ENCODE measurements at places on chromosomes 11 and 22.

GRCh38 chr11:10809373-10810160, 841 bp upstream of the EIF4G2 start:
- DNase-seq: peak; percentile 27

GRCh38 chr11:64516226-64516625, 74.8 kb upstream of the SLC22A12 start:
- DNase-seq: no peak

DNA sequence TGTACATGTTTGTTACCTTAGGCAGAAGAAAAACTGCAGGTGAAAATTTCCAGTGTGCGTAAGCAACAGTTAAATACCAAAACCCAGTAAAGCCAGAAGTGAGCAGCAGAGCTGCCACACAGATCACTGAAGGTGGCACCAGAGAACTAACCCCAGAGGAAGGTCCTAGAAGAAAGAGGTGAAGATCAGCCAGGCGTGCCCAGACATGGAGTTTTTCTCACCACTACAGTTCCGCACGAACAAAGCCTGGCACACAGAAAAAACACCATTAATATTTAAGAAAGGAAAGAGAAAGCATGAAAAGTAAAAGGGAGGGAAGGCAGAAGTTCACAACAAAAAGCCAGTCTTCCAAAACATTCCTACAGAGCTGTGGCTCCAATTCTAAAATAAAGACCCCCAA, 60.7 kb downstream of the STK33 start:
- DNase-seq: no peak

DNA sequence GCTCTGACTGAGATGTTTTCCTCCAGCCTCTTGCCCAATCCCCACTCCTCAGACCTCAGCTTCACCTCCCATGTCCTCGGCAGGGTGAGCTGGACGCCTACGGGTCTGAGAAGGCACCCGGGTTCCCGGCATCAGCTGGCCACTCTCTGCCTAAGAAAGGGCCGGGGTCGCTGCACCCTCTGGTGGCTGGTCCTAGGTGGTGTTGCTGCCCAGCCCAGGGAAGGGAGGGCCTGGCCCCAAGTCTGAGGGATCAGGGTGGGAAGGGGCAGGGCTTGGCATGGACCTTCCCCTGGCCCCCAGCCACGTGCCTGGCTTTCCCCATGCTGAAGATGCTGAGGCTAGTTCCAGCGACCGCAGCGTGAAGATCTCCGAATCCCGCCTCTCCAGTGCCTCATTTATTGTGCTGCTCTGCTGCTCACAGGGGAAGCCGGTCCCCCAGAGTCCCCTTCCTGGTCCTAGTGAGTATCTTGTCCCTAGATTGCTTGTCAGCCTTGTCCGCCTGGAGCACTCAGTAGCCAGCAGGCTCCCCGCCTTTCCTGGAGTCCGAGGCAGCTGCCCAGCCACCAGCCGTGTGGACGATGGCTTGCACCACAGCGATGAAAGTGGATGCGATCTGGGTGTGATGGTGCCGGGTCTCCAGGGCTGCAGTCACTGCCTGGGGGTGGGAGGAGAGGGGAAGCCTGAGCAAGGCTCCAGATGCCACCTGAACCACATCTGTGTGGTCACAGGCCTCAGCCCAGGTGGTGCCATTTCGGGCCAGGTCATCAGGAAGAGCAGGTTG, 2.9 kb upstream of the GGT5 start:
- no peak for DNase-seq

GRCh38 chr22:27911330-27911729, 7.7 kb downstream of the PITPNB start:
- DNase-seq: no peak

GRCh38 chr11:83845797-83846196, 559.6 kb upstream of the CCDC90B start:
- no peak for DNase-seq

- DNase-seq: no peak
Measured at GRCh38 chr11:10026514-10026913, 267.5 kb downstream of the SBF2 start.

DNA sequence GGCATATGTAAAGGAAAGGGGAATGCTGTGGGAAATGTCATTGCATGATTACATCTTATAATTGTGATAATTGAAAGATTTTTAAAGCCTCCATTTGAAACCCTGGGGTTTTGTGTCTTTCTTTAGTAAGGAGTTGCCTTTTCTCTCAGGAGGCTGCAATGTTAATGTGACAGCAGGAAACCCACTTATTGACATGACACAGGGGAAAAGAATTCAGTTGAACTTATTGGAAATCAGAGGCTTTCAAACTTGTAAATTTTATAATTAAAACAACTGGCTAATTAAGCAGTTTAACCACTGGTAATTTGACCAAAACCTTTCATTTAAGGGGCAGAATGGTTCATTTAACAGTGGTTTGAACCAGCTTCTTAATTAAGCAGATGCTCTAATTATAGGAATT, 31.2 kb downstream of the MRPL48 start:
- no peak for DNase-seq

DNA sequence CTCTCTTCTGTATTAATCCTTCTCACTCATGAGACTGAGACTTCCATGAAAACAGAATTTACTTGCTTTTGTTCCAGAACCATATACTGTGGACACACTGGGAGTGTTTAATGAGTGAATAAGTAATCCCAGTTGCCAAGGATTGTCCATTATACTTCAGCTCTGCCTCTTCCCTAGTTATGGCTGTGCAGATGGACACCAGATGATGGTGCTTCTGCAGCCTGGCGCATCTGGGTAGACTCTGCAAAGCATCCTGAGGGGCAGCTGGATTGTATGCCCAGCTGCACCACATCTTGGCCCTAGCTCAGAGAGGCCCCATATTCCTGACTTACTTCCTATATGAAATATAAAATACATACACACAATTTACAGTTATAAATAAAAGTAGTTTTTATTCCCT, 43.5 kb downstream of the DBX1 start:
- no peak for DNase-seq

- DNase-seq: no peak
Measured at GRCh38 chr11:68212421-68213134, 518 bp downstream of the KMT5B start.

Data from activated CD8-positive, alpha-beta memory T cell treated with anti-CD3 and anti-CD28 coated beads for 1 hour (primary cell).